ENCODE measurements at places on chromosomes 1 and 21.

GRCh38 chr21:37036177-37036576 lies 29.7 kb downstream of the RIPPLY3 start:
- DNase-seq: no peak

DNA sequence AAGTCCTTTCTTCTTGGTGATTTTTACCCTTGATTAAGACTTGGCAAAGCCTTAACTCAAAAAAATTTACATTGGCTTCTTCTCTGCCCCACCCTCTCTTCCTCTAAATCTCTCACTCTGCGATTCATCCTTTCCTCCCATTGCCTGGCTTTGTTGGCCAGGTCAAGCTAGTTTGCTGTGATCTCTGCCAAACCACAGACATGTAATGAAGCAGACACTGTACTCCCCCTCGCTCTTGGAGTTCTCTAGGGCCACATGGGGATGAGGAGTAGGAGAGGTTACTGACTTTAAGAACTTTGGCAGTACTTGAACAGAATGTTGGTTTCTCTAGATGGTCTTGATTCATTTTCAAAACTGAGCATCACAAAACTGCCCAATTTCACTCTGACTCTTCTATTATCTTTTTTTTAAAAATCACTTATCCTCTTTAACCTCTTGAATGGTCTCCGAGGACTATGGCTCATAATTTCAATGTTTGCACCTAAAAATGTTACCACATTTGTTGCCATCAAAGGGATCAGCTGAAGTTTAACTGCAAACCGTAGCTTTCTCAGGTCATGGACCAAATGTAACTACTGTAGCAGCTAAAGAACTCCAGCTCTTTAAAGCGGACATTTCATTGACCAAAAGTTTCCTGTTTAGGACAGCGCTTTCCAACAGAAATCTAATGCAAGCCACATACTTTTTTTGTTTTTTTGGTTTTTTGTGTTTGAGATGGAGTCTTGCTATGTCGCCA lies 62.7 kb upstream of the IPO9 start:
- DNase-seq: no peak

DNA sequence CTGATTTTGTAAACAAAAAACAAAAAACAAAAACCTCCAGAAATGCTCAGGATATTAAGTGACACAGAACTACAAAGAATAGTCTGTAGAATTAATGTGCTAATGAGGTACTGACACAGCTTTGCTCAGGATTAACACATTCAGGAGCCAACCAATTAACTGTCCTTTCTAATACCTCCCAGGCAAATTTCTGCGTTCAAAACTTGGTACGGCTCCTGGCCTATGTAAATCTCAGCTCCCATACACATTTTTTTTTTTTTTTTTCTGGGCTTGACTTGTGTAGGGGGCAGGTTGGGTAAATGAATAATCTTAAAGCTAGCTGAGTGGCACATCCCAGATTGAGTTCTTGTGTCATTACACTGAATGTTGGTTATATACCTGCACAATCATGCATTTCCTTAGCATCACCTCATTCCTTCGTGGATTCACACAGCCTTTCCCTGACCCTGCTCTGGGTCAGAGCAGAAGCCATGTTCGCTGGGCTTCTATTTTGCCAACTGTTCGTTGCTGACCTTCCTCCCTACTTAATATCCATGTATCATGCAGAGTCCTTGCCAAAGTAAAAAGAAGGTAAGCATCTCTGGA lies 12.6 kb upstream of the IER5 start:
- no peak for DNase-seq

- peak; percentile 20 for DNase-seq
Observed at GRCh38 chr1:232538224-232538942, 91.5 kb downstream of the SIPA1L2 start.

DNA sequence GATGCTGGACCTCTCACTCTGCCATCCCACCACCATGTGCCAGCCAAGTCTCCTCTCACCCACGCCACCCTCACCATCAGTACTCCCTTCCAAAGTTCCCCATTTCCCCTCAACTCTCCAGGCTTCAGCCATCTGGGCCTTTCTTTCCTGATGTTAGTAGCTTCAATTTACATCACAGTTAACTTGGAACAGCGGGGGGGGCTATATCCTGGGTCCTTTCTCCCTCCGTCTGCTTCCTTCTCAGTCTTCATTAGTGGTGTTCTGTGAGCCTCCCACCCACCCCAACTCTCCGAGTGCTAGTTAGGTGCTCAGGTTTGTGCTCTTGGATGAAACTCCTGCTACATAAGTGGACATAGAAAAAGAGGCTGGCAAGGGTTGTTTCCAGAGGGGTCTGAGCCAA lies 31.9 kb downstream of the KCNC4 start:
- DNase-seq: no peak

GRCh38 chr1:33814166-33814565 lies 49.7 kb upstream of the HMGB4 start:
- no peak for DNase-seq

GRCh38 chr1:213389061-213389581 lies 338.1 kb downstream of the RPS6KC1 start:
- no peak for DNase-seq

- DNase-seq: no peak
Observed at GRCh38 chr1:115170377-115170776, 81.1 kb upstream of the TSPAN2 start.

All from activated CD4-positive, alpha-beta memory T cell treated with anti-CD3 and anti-CD28 coated beads for 36 hours (primary cell).